ENCODE measurements at places on chromosomes 3 and 15.
A peak's percentile ranks its signal among the peaks of the same experiment; 100 is the strongest.

GRCh38 chr3:61948699-61949305, 387.4 kb downstream of the PTPRG start:
- DNase-seq, result no peak

- DNase-seq, result no peak
These were observed 4.8 kb downstream of the TMIE start for GRCh38 chr3:46705751-46706552.

DNA sequence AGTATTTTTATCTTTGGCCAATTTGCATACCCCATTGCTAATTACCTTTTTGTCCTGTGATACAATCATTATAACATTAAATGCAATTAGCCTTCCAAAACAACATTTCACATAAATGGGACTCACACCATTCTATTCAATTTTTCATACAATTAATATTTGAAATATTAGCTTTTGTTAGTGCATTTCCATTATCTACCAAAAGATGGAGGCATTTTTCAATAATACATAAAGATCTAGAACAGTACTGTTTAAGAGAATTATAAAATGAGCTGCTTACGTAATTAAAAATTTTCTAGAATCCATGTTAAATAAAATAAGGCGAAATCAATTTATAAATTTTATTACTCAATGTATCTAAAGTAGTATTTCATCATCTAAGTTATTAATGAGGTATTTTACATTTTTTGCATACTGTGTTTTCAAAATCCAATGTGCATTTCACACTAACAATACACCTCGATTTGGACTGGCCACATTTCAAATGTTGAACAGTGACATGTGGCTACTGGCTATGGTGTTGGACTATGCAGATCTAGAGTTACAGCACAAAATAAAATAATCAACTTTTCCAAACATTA, 74.3 kb downstream of the TJP1 start:
- DNase-seq, result no peak

DNA sequence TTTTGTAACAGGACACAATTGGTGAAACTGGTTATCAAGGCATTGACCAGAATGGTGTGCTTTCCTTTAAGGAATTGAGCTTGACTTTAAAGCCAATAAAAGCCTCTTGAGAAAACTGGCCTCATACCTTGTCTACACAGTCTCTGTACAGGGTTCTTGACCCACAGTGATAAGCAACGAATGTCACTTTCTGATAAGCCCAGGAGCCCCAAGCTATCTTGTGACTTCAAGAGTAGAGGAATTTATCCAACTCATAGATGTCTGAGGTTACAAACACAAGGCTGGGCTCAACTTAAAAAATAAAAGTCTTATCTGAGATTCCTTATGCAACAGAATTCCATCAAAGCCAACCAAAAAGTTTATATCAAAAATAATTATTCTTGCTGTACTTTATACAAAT, 212.1 kb downstream of the GBE1 start:
- no peak for DNase-seq

DNA sequence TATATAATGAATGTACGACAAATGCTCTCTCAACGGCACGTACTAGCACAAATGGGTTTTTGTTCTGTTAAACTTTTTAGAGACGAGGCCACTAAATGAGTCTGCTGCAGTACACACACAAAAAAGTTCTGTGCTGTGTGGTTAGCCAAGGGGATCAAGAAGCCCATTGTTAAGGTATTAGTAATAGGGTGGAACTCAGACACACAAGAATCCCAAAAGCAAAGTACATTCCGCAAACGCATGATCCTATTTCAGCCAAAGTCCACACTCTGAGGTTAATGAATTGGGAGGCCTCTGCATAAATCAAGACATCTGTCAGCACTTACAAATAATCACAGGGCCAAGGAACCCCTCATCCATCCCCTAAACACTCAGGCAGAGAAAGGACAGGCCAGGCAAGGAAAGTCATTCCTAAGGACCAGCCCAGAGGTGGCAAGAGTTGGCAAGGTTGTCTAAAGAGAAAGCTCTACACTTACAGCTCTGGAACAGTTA, 12.1 kb downstream of the OSBPL10 start:
- no peak for DNase-seq

GRCh38 chr15:79969146-79969545, 1.9 kb downstream of the BCL2A1 start:
- DNase-seq, result no peak

GRCh38 chr15:77420610-77421369, at the start of gene HMG20A:
HMG20A (plus strand) TSS chr15:77420888; CDS start chr15:77458408, 37,520 bp downstream.
- DNase-seq, result peak; percentile 85

DNA sequence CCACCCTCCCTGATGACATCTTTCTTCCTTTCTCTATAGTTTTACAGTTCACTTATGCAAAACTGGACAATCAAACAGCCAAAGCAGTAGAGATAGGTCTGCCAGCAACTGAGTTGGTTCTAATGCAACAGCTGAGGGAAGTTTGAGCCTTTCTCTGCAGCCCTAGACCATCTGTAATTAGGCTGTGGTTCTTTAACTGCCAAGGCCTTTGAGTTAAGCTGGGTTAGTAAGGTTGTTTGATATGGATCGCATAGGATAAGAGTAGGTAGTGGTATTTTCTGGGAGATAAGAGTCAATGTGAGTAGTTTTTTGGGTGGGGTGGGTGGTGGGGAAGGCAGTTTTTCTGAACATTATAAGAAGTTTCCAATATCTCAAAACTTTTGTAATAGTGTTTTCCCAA, 3.0 kb downstream of the RPL39L start:
- DNase-seq, result peak; percentile 67

- peak; percentile 79 for DNase-seq
These were observed 68.9 kb downstream of the SMAD3 start for GRCh38 chr15:67134067-67134838.

- DNase-seq, result no peak
These were observed 270.0 kb upstream of the TBC1D5 start for GRCh38 chr3:18012436-18012835.

GRCh38 chr15:66023311-66023972, 154.2 kb downstream of the RAB11A start:
- no peak for DNase-seq

- no peak for DNase-seq
These were observed at the start of gene PRTG for GRCh38 chr15:55742927-55743728. PRTG (minus strand) TSS chr15:55743152; CDS start chr15:55742931, 221 bp downstream.

DNA sequence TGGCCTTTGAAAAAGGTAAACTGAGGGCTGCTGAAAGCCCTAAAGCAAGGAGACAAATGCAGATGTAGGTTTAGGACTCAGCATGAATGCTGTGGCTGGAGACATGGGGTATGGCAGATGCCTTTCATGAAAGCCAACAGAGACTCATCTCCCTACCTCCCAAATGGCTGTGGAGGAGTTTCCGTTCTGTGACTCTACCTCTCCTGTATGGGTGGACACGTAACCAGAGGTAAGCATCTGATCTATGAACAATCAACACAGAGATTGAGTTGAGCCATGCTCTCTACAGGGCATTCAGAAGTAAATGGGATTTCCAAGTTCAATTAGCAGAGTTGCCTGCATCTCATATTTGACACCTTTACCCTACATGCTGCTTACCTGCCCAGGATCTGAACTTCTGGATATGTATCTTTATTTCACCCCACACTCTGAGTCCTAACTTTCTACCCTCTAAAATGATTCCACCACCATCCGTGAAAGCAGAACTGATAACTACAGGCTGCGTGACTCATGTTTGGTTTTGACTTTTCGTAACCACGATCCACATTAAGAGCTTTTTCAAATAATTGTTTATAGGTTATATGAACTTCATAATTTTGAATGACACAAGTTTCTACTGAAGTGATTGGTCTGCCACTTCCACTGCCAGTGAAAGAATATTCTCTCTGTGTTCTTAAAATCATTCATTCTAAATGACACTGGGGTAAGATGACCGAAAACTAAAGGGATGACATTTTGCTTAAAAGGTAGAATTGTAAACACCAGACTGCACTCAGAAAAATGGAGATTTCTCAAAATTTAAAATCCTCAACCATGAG, 1058.7 kb downstream of the FHIT start:
- DNase-seq, result no peak

Data from Jurkat, Clone E6-1 (cell line).